ENCODE measurements at places on chromosomes 2 and 18. TPM values are rescaled to one million over a fixed set of nuclear protein-coding genes. Genes with fewer than 3 reads are reported as not detected.

CCDC178 gene
- 0.89 TPM for polyA plus RNA-seq

GCG gene
- polyA plus RNA-seq, result 75.9 TPM

FAM117B gene
- polyA plus RNA-seq, result not detected

KCNG2 gene
- polyA plus RNA-seq, result 0.43 TPM

MGAT4A gene
- polyA plus RNA-seq, result 5.6 TPM

SERPINB4 gene
- polyA plus RNA-seq, result not detected

DDX1 gene
- polyA plus RNA-seq, result 108 TPM

DPP10 gene
- polyA plus RNA-seq, result 0.90 TPM

HOXD10 gene
- polyA plus RNA-seq, result 0.69 TPM
